ENCODE measurements at places on chromosomes 1 and 21.

GRCh38 chr1:235990330-235990795 lies 74.5 kb downstream of the NID1 start:
- DNase-seq, result no peak

DNA sequence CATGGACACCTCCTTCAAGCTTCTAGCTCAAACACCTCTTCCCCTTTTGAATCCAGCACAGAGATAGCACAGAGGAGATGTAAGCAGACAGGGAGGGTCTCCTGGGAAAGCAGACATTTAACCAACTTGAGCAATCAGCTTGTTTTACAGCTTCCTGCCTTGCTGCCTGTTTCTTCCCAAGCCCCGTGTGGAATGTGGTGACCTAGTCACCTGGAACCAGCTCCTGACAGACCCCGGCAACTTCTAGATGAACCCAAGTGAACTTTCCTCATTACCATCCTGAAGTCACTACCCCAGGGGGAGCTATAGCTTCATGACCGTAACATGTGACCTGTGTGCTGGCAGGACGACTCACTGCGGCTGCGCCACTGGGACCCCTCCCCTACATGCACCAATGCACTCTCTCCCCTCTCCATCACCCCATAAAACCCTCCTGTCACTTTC lies 24.1 kb upstream of the TTF2 start:
- DNase-seq, result no peak

GRCh38 chr1:197685785-197686184 lies 89.5 kb downstream of the DENND1B start:
- DNase-seq, result no peak

DNA sequence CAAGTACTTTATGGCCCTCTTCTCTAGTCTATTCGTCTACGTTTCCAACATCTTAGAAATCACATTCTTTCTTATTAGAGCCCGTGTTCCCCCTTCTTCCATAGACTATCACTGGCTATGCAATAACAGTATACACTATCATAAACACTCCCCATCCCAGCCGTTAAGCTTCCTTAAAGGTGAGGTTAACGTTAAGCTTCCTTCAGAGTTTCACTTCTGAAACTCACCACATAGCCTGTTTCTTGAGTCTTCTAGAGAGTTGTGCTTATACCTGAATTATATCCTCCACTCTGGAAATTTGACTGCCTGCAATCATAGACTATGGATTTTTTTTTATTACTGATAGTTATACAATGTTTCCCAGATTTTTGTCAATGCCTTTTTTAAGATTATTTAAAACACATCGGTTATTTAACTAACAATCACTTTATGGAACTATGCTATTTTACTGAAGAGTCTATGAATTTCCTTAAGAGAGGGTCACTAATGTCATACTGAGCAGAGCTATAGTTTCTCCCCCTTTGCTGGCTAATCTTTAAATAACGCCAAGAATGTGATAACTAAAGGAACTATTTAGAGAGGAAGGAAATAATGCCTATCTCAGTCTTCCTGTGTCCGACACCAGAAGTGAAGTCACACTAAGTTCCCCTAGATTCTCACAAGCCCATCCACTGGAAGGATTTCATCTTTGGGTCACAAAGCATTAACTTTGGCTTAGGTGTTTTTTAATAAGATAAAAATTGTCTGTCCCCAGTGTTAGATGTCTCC lies 16.8 kb downstream of the FCER1A start:
- DNase-seq, result no peak

GRCh38 chr1:43038232-43038935 lies 79.7 kb upstream of the SLC2A1 start:
- no peak for DNase-seq
